ENCODE measurements at places on chromosomes 5 and 9.

GRCh38 chr5:159094745-159095144 lies 5.0 kb downstream of the EBF1 start:
- DNase-seq, result peak; percentile 24

DNA sequence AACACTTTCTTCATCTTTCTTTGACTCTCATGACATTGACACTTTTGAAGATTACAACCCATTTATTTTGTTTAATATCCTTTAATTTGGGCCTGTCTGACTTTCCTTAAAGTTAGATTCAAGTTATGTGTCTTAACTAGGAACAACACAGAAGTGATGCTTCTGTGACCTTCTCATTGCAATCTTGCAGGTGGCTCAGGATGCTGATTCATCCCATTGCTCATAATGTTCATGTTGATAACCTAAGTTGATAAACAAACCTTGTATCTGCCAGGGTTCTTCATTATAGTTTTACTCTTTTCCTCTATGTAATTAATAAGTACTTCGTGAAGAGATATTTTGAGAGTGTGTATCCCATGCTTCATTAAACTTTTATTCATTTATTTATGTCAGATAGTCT lies 107.2 kb upstream of the SHB start:
- DNase-seq, result no peak

GRCh38 chr5:36598045-36598444 lies 8.4 kb upstream of the SLC1A3 start:
- DNase-seq, result no peak

GRCh38 chr5:74322191-74322590 lies 318.3 kb downstream of the ENC1 start:
- DNase-seq, result no peak

- DNase-seq, result peak; percentile 45
Measured at GRCh38 chr9:131503626-131504465, 1.1 kb downstream of the POMT1 start.

- DNase-seq, result no peak
Measured at GRCh38 chr9:123395276-123395688, 39.3 kb downstream of the CRB2 start.

DNA sequence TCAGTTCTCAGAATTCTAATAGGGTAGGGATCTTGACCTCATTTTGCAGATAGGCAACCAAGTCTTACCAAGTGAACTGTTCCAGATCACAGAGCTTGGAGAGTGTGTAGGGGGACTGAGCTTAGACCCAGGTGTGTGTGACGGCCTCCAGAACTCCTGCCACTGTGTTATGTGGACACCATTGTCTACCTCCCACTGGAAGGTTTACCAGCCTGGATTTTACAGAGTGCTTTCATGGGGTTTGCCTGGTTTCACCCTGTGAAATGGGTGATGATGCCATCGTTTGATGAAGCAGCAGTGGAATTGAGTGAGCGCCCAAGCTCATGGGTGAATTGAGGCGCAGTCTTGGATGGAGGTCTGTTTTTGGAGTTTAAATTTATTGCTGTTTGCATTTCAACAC lies 23.6 kb downstream of the TJP2 start:
- DNase-seq, result no peak

DNA sequence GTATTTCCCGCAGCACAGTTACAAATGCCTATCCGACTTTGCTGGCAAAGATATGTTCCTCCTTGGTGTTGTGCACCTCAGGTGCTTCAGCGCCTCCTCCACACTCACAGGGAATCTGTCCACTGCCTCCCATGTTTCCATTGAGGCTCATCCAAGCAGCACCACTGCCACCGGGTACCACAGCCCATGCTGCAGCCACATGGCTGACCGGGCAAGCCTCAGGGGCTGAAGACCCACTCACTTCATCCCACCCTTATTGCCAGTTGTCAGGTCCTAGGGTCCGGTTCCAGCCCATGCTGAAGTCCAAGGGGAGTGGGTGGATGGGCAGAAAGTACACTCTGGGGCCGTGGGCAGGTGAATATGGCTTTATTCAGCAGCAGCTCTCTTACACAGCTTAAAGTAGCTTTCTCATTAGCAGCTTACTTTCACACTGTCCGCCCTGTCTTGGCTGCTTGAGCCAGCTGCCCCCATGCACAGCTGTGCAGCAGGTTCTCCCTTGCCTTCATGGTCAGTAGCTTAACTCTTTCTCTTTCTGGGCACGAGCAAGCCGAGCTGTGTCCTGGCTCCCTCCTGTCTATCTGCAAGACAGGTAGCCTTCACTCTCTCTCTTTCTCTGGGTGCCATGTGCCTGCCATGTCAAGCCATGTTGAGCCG lies 1052.3 kb downstream of the PTPRD start:
- no peak for DNase-seq

DNA sequence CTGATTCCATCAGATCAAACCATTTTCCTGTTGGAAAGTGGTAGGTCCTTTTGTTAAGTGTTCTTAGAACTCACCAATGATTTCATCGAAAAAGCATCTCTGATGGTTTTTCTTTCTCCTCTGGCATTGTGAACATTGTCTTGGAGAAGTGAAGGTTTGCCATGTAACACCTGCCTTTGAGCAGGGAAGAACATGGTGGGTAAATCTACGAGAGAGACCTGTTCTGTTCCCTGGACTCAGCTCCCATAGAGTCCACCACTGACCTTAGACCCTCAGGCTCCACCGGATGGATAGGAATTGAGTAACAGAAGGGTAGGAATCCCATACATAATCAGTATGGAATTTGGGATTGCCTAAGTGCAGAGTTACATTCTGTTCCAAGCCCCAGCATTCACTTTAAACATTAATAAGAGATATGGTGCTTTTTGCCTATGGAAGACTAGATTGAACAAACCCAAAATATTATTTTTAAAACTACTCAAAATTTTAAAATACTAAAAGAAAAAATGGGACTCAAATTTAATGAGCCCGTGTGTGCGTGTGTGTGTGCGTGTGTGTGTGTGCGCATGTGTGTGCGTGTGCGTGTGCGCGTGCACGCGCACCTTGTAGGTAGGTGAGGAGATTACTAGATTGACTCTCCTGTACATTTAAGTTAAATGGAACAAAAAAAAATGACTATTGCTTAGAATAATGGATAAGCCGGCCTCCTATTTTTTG lies 92.0 kb downstream of the C9orf152 start:
- no peak for DNase-seq

DNA sequence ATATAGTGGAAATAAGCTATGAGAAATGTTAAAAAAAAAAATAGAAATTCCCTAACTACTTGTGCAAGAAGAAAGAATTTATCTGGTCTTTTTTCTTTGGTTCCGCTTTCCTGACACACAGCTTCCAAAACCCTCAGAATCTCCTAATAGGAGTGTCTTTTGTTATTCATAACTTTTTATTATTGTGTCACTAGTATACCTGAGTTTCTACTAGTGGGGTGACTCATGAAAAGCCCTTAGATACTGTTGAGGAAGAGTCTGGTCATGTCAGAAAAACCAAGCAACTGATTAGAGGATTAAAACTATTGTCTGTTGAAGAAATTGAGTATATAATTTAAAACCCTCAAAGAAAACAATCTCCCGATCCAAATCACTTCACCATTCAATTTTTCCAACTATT lies 152.8 kb upstream of the IFNE start:
- no peak for DNase-seq

DNA sequence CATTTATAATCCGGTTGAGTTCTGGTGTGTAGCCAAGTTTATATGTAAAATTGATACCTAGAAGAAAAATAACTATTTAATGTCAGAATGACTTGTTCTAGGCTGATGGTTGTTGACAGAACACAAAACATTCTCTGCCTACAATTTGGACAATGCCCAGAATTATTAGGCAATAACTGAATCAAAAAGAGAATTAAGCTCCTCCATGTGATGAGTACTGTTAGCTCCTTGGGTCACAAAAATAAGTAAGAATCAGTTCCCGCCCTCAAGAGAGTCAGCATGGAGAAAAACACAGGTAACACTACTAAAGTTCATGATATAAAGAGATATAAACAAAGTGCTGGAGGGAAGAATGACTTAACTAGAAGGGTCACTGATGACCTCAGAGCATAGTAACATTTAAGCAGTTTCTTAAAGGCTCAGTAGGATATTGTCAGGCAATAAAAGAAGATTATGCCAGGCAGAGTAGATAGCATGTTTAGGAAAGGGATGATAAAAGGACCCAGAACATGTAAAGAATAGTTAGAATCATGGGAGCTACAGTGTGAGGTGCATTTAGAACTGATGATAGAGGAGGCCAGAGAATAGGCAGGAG lies 200.5 kb upstream of the ACTBL2 start:
- DNase-seq, result no peak

DNA sequence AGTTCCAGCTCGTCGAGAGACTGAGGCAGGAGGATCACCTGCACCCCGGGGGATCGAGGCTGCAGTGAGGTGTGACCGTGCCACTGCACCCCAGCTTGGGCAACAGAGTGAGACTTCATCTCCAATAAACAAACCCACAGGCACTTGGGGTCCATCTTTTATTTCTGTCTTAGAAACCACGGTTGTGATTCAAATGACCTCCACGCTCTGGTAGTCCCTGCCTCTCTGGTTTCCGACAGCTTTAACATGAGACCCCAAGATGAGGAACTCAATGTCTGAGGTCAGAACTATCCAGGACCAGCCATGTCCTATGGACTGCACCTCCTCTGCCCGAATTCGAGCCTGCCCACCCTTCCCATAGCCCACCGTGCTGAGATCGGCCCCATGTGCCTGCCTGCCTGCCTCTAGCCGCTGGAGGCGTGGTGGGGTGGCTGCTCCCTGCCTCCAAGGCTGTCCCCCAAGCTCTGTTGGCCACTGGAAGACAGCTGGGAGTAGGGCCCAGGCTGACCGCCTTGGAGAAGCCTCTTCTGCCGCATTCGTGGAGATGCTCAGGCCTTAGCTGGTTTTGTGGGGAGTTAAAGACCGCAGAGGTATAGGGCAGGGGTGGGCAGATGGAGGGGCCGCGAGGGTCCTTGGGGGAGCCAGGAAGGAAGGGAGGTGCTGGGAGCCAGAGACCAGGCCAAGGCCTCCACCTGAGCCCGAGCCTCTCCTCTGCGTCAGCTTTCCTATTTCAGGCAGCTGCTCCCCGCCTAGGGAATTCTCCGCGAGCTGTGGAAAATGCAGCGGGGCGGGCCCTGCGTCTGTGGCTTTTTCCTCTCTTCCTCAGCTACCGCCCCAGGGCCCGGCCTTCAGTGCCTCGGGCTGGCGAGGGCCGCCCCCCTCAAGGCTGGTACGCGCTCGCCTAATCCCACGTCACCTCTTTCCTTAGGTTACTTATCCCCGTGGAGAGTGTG lies 6.9 kb upstream of the WDR5 start:
- no peak for DNase-seq

DNA sequence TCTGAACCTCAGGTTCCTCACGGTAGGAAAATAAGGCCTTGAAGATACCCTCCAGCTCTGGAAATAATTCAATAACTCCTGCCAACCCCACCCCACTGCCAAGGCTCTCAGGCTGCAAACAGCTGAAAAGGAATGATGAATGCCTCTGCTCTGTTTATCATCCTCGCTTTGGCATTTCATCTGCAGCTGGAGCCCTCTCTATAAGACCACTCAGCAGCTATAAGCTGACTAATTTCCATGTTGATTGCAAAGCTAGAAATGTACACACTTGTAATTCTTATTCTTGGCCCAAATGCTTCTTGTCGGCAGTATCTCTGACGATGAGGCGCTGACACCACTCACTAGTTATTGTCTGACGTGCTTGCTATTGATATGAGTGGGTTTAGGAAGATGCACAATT lies 408.4 kb upstream of the NMUR2 start:
- no peak for DNase-seq

Data from inflammatory macrophage treated with lipopolysaccharide for 4 hours (primary cell).